ENCODE measurements at places on chromosomes 2 and 18. TPM values are rescaled to one million over a fixed set of nuclear protein-coding genes. Genes with fewer than 3 reads are reported as not detected.

VWA3B gene
- not detected for total RNA-seq

ALPP gene
- total RNA-seq, result not detected

OR6B2 gene
- not detected for total RNA-seq

IFIH1 gene
- total RNA-seq, result 94.0 TPM

STK39 gene
- 33.4 TPM for total RNA-seq

RFTN2 gene
- total RNA-seq, result not detected

FMNL2 gene
- 1.6 TPM for total RNA-seq

SULT1C4 gene
- not detected for total RNA-seq

ANKRD53 gene
- total RNA-seq, result not detected

EFR3B gene
- 0.07 TPM for total RNA-seq

MAPK4 gene
- not detected for total RNA-seq

SLC25A12 gene
- 33.9 TPM for total RNA-seq

ATOH8 gene
- total RNA-seq, result 2.1 TPM

IL1RL1 gene
- 16.2 TPM for total RNA-seq

FABP1 gene
- total RNA-seq, result not detected

MAP3K19 gene
- not detected for total RNA-seq

RBM44 gene
- 0.63 TPM for total RNA-seq

ACMSD gene
- total RNA-seq, result not detected

RTP5 gene
- not detected for total RNA-seq

DAW1 gene
- total RNA-seq, result not detected

LRRC30 gene
- total RNA-seq, result not detected

GLS gene
- 179 TPM for total RNA-seq

PTPN2 gene
- 95.2 TPM for total RNA-seq

MROH2A gene
- not detected for total RNA-seq

PRKD3 gene
- 18.5 TPM for total RNA-seq

SLC19A3 gene
- not detected for total RNA-seq

FHOD3 gene
- not detected for total RNA-seq

AQP12A gene
- not detected for total RNA-seq

MBD5 gene
- total RNA-seq, result 45.8 TPM

SMYD1 gene
- total RNA-seq, result not detected

C2orf15 gene
- total RNA-seq, result 0.20 TPM

CYBRD1 gene
- total RNA-seq, result 0.96 TPM

Measured in T-helper 1 cell treated with Interleukin-12 subunit alpha and Interleukin-12 subunit beta and Interleukin-4 antibody, amounts not matched to agents 30 ng/mL and 1 ng/mL, for 36 hours (primary cell).